ENCODE measurements at places on chromosomes 1 and 21.
A peak's percentile ranks its signal among the peaks of the same experiment; 100 is the strongest.

DNA sequence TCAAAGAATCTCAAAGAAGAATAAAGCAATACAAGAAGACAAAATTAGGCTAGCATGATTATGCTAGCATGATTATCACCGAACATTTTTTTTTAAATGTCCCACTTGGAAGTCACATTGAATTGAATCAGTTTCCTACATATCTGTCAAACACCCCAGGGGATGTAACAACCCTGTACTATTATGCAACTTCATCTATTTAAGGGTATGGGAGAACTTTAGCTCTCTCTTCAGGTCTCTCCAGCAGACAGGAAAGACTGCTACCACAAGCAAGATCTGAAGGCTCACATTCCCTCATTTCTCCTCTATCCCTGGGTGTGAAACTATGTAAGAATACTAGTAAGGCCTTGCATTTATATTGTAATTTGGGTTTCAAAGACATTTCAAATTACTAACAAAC, 52.8 kb downstream of the EDEM3 start:
- DNase-seq: peak; percentile 64

- no peak for DNase-seq
Measured at GRCh38 chr21:45618287-45618686, 25.2 kb upstream of the PCBP3 start.

GRCh38 chr1:231613419-231614349, 12.9 kb upstream of the DISC1 start:
- DNase-seq: no peak

GRCh38 chr1:229857585-229857984, 209.5 kb upstream of the GALNT2 start:
- no peak for DNase-seq

GRCh38 chr1:229836324-229836723, 210.3 kb downstream of the URB2 start:
- DNase-seq: no peak

DNA sequence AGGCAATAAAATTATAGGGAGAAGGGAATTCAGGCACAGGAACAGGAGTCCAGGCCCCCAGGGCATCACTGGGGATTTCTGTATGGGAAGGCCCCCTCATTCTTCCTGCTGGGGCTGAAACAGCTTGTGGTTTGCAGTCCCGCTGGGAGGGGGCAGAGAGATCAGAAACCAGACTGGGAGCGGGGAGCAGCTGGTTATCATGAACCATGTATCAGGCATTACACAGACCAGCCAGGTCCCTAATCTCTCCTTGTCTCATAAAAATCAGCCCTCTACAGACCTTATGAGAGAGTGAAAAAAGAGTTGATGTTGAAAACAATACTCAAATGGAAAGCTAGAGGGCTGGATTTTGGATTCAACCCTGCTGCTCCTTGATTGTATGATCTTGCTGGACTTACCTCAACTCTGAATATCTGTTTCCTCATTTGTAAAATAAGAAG, 93.4 kb upstream of the F3 start:
- no peak for DNase-seq

DNA sequence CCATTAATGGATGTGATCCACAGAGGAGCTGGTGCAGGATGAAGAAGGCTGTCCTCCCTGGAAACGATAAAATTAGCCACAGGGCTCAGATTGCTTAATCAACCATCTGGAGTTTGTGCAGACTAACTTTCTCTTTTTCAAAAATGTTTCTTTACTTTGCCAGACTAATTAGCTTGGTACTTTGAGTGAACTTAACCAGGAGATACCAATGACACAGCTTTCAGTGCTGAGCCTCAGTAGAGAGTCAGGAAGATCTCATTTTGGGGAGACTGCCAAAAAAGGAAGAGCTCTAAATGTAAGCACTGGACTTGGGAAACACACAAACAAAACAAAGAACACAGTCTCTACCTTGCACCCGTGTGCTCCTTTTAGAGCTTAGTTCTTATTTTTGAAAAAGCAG, 248.1 kb upstream of the DEPDC1 start:
- peak; percentile 8 for DNase-seq

- DNase-seq: no peak
Measured at GRCh38 chr1:30714025-30714424, 9.4 kb downstream of the MATN1 start.

- DNase-seq: no peak
Measured at GRCh38 chr1:108592030-108592759, 32.3 kb downstream of the EEIG2 start.

- DNase-seq: no peak
Measured at GRCh38 chr1:67227196-67227595, 60.9 kb downstream of the IL23R start.

DNA sequence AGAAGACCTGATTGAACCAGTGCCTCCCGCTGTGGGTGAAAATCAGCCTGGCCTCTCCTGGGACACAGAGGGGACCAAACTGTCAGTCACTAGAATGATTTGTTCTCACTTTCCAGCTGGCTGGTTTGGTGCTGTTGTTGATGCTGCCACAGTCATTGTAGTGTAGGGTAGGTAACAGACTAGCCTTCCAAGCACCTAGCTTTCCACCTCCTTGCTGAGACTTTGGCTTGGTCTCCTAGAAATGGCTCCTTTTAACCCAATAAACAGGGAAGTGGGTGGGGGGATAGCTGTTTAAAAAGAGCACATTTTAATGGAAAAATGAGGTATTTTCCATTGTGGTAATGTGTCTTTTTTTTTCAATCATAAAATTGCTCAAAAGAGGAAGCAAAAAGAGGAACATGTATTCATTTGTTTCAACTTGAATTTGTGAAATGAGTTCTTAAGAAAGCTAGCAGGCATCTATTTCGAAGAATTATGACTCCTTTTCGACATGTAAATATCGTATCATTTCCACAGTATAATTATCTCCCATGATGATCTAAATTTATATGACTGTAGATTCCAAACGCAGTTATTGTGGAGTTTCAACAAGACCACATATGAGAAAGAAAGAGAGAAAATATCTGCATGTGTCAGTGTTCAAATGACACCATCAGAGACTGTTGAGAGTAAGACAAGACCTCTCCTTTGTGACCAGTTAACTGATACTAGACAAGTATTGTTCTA, 190.1 kb downstream of the HLX start:
- DNase-seq: no peak

- no peak for DNase-seq
Measured at GRCh38 chr1:40450495-40451237, 390 bp downstream of the ZFP69B start.

DNA sequence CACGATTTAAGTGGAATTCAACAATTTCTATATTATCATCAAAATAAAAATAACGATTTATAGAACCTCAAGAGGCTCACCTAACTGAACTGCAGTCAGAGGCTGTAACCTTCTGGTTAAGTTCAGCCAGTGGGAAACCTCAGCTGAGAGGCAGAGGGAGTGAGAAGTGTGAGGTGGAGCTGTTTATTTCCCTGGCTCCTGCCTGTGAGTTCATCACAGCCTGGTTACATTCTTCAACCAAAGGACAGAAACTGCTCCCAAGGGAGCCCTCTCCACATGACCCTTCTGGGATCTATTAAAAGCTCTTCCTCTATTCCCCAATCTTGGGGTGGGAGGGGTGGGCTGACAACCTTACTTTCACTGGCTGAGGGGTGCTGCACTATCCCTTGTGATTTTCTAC, 22.2 kb downstream of the DYNLT5 start:
- no peak for DNase-seq

DNA sequence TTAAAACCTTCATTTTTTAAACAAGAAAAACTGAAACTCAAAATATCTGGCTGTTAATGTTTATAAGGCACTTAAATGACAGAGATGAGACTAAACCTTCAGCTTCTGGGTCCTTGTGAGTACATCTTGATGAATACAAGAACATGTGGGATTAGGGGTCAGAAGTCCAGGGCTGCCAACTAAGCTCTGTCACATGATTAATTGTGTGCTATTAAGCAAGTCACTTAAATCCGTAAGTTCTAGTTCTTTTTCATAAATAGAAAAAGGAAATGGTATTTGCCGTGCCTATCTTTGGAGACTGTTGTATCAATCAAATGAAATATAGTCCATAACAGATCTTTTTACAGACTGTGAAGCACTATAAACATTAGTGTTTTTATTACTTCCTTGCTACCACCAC, 43.2 kb upstream of the KCTD3 start:
- DNase-seq: no peak

DNA sequence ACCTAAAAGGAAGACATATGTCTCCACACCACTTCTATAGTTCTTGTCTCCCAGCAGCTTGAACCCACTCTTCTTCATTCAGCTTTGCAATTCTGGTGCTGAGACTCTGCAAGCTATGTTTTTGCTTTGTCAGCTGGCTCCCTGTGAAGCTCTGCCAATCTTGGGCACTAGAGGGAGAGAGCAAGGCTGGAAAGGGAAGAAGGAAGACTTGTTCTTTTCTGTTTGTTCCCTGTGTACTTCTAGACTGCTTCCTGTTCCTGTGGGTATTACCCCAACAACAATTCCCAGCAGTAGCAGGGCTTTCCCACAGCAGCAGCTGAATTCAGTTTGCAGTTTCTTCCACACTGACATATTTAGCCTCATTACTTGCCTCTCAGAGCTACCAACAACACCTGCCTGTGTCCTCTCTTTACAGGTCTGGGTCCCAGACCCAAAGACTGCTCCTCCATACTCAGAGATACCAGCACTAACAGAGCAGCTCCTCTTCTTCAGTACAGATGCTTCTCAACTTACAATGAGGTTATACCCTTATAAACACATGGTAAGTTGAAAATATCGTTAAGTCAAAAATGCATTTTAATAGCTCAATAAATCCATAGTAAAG, 275.2 kb upstream of the NEGR1 start:
- DNase-seq: no peak

DNA sequence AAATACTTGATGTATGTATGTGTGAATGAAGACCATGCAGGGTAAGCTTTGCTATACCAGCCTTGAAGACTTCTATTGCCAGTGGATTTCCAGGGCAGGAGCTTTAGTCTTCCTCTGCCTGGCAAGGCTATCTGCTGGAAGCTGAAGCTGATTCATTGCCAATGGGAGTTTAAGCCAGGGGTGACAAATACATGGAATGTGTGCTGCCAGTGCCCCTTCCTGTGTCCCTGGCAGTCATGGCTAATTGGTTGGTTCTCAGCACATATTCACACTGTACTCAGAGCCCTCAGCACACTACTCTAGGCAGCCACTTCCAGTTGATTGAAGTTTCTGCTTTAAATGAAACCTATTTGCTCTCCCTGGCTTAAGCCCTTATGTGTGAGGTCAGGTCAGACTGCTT, 1.5 kb downstream of the ZSCAN20 start:
- DNase-seq: no peak

GRCh38 chr1:236480758-236481436, 42.9 kb upstream of the LGALS8 start:
- DNase-seq: no peak
